ENCODE measurements at places on chromosomes 6 and 20.

DNA sequence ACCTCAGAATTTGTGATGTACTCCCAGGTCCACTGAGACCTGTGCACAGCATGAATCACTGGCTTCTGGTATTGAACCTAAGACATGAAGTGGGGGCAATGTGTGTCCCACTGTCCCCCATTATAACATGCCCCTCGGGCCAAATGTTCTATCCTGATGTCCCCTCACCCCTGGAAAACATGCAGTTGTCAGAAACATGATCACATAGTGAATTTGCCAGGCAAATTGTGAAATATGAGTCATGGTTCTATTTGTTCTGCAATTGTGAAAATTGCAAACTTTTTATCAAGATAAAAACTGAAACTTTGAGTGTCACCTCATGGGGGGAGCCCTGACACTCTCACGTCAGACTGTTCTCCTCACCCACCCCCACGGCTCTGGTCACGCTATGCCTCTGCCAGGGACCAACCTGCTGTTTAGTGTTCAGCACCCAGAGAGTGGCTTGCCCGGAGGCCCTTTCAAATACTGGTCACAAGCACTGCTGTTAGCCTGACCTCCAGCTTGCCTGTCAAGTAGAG is 305.3 kb downstream of the CLIC5 start:
- DNase-seq = peak; percentile 25

DNA sequence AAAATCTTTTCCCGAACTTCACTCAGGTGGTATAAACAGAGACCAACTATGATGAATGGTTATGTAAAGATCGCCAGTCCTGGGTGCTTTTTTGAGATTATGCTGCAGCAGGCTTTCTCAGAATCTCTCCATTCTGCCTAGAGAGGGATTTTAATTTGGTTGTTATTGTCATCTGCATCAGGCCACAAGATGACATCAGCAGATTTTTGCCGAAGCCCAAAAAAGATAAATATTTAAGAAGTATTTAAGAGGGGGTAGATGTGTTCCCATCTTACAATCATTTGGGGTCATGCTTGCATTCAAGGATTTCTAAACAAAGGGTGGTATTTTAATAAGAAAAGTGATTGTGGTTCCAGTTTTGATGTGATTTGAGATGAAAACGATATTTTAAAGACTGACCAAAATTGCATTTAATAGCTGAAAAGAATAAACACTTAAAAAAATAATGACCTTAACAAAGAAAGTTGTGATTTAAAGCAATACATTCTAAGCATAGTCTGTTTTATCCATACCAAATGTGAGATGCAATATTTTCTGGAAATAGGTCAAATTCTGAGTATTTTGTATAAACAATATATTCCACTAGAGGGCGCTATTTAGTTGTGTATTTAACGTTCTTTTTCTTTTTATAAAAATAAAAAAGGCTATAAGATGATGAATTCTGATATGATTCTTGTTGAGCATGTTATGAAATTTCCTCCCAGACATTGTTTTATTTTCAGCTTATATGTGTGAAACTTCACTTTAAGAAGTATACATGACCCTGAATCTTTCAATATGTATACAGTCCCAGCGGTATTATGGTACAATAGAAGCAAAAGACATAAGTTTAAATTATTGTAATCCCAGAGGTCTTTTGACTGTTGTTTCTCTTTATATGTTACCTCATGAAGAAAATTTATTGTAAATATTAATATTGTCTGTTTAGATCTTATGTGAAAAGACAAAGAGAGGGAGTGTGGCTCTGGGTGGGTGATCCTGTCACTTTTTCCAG is 51.0 kb upstream of the ZFP64 start:
- peak; percentile 16 for DNase-seq

DNA sequence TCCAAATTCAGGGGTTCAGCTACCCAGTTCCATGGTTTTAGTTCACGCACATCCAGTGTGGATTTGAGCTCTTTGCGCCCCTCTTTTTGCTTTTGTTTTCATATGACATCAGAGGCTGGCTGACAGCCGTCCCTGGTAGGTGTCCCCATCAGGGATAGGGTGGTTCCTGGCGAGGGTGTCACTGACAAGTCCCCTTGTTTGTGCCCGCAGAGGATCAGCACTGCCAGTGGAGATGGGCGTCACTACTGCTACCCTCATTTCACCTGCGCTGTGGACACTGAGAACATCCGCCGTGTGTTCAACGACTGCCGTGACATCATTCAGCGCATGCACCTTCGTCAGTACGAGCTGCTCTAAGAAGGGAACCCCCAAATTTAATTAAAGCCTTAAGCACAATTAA is 58.0 kb downstream of the GNAS start:
- no peak for DNase-seq

DNA sequence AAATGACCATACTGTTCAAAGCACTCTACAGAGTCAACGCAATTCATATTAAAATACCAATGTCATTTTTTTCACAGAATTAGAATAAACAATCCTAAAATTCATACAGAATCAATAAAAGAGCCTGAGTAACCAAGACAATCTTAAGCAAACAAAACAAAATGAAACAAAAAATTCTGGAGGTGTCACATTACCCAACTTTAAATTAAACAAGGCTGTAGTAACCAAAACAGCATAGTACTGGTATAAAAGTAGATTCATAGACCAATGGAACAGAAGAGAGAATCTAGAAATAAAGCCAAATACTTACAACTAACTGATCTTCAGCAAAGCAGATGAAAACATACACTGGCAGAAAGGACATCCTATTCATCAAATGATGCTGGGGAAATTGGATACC is 346.9 kb upstream of the JAG1 start:
- DNase-seq = no peak

DNA sequence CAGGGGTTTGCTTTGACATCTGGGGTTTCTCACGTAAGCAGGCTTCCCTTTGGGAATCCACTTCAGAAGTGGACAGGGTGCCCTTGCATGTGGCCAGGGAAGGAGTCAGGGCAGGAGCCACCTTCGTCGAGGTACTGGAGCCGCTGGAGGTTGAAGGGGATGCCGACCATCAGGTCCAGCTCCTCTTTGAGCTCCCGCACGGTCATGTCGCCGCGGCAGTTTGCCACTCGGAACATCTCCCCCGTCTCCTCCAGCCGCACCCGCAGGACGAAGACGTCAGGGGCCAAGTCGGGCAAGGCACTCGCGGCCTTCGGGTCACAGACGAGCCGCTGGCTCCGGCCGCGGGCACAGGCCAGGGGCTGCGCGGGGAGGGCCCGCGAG is 360 bp downstream of the ANKRD60 start:
- DNase-seq = no peak

DNA sequence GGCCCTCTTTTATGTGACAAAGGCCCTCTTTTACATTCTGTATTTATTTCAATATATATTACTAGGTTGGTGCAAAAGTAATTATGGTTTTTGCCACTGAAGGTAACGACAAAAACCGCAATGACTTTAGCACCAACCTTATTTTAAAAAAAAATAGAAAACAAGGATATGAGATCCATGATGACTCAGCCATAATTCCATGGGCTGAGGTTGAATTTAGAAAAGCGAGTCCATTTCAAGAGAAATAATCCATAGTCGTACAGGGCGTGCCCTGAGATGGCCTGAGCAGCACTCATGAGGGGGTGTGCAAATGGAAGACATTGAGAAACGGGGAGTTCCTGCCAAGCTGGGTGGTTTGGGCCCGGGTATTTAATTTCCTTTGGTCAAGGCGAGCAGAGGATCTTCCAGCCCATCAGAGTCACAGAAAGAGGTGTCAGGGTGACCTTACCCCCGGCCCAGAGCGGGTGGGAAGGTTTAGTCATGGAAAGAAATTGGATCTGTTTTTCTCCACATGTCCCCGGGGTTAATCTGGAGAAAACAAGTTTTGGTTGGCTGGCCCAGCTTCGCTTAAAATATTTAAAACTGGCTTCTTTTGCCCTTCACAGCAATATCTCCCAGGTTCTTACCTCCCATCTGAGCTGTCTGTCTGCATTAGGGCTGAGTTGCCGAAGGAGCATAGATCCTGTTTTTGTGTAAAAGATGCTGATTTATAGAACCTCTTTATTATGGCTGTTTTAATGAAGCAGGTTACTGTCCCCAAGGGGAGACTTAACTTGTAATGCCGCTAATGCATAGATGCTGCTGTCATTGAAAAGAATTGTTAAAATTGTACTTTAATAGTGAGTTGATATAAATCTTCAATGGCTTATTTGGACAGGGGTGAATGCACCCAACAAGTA is 255.6 kb downstream of the PREX1 start:
- DNase-seq = no peak

DNA sequence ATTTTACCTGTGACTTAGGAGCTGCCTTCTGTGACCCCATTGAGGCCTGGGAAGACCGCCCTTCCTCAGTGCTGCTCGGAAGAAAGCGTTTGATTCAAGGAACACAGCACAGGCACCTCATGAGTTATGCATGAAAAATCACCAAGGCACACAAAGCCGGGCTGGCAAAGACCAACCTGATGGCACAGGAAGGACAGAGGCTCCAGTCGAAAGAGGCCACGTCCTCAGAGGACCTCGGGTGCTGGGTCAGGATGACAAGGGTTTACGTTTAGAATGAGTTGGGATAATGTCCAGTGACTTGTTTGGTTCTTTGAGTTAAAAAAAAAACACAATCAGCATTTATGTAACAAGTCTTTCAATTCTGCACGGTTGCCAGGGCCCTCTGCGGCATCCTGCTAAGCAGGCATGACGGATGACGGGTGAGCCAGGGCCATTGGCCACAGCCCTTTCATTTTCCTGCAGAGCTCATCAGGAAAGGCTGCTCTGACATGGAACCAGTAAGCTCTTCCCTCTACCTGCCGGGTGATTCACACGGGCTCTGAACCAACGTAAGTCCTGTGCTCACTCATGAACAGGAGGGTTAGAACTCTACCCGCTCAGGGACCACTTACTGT is 112.8 kb downstream of the DACT2 start:
- no peak for DNase-seq

- DNase-seq = no peak
These were observed 34.5 kb downstream of the TXLNB start for GRCh38 chr6:139257291-139257690.

DNA sequence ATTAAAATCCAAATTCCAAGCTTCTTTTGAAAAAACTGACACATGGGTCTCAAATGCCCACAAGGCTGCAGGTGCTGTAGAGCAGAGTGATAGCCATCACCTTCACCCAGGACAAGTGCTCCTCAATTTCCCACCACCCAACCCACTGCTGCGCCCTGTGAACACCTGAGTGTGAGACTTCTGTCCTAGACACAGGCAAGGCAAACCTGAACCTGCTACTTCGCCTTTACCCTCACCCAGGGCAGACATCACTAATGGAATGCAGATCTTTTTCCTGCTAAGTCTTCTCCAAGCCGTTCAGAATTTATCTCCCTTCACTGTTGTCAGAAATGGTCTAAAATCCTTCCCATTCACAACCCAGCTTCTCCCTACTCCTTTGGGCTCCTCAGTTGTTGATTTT is 65.9 kb downstream of the PREX1 start:
- no peak for DNase-seq

GRCh38 chr6:48541649-48542048 is 430.7 kb upstream of the PTCHD4 start:
- DNase-seq = no peak

DNA sequence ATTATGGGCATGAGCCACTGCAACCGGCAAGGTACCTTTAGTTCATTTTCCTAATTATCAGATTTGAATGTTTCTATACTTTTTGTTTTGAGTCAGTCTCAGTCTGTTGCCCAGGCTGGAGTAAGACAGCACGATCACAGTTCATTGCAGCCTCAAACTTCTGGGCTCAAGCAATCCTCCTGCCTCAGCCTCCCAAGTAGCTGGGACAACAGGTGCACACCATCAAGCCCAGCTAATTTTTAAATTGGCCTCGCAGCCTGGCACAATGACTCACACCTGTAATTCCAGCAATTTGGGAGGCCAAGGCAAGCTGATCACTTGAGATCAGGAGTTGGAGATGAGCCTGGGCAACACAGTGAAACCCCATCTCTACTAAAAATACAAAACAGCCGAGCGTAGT is 24.4 kb downstream of the STAU1 start:
- no peak for DNase-seq

DNA sequence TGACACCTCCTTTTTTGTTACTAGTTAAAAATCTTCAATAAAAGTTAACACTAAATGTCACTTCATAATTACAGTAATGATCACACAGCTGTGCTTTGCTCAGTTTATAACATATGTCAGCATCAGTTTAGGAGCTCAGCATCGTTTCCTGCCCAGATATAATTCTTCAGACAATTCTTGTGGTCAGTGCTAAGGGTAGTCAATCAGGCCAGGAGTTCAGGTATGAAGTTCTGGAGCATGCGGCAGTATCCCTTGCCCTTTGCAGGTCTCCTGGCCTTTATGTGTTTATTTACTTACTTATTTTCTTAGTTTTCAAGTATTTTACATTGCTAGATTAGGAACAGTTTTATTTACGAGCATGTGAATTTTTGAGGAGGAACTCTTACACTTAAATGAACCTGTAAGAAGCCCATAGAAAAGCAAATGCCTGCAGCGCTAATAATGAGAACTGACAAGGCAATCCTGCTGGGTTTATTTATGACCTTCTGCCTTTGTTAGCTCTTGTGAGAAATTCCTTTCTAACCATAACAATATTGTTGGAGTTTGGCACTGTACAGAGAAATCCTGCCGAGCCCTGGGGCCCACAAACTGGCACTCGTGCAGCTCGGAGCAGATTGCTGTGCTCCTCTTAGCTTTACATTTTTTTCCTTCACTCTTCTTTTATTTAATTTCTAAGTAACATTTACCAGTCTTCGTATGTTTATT is 252.8 kb downstream of the TMEM242 start:
- peak; percentile 40 for DNase-seq

DNA sequence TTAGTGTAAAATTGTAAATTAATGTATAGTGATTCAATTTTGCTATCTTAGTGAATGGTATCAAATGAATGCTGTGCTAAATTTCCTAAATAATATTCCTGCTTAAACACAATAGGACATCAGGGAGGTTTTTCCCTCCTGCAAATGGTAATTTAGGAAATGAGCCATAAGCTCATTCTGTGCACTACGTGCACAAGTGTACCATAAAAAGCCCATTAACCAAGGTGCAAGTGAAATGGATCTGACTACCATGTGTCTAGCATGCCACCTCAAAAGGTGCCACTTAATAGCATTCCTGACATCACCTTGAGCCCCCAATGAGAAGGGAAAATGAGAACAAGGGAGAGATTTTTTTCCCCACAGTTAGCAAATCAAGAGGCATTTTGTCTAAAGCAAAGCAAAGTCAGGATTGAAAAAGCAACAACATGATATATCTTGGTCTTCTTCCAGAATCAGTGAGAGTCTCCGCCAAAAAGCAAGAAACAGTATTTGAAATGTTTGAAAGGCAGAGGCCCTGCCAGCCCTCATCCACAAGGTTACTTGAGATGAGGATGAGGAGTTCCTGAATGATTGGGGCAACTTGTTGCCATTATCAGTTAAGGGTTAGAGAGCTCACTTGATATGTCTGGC is 334.2 kb upstream of the RSPO3 start:
- DNase-seq = no peak

DNA sequence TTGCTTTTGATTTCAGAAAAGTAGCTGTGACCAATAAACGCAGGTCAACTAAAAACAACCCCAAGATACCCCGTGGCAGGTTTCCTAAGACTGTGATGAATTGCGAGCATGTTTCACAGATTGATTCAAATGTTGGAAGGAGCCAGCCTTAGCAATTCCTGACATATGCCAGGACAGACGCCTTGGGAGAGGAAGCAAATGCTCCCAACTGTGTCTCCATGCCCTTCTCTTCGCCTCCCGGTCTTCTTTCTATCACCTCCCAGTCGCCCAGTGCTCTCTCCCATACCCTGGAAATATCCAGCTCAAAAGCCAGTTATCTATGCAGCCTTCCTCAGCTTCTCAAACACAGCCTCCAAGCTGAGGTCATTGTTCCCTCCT is 32.0 kb downstream of the KIAA0319 start:
- no peak for DNase-seq
